Esophagus muscularis mucosa (tissue), 4 donors: ENCODE measurements at places on chromosomes 16 and 17. TPM values are rescaled to one million over a fixed set of nuclear protein-coding genes. Genes with fewer than 3 reads are reported as not detected.

GAS7 gene
- 84.3 TPM for total RNA-seq

MT4 gene
- not detected for total RNA-seq

DNA sequence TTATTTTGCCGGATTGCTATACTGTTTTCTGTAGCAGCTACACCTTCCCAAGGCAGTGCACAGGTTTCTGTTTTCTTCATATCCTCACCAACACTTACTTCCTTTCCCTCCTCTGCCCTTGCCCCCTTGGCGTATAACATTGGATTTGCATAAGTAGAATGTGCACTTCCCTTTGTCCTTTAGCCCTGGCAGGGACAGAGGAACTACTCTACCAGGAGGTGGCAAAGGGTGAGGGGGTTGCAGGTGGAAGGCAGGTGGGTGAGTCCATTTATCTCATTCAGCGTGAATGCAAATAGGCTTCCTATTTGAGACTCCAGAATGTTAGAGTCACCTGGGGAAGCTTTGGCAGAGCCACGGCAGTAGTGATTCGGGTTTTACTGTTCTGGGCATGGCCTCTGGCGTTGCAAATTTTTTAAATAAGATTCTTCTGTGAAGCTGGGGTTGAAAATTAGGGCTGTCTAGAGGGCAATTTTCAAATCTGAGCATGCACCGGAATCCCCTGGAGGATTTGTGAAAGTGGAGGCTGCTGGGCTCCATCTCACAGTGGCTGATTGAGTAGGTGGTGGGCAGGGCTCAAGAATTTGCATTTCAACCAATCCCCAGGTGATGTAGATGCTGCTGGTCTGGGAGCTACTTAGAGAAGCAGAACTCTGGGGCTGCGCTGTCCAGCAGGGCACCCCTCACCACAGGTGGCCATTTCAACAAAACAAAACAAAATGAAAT lies 84.7 kb downstream of the PLCG2 start:
- H3K4me3 ChIP-seq: no peak overlapping the region
- peaks cover 9% of the 10 kb centered on the region for H3K4me1 ChIP-seq
- no peak for DNase-seq
- H3K27ac ChIP-seq: no peak overlapping the region

DNA sequence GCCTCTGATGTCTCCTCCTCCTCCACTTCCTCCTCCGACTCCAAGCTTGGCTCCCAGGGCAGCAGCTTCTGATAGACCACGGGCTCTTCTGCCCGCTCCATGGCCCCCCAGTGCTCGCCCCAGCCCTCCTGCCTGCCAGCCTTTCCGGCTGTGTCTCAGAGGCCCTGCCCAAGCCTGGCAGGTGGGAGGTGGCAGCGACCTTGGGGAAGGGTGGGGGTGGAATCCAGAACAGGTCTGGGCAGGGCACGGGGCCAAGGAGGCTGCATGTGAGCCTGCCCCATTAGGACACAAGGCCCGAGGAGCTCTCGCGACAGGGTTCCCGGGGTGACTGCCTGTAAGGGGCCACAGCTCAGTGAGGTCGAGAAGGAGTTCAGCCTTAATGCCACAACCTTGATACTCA lies at the start of gene GGT6:
Gene GGT6 (minus strand): TSS at position 157 of the 400 bp plus-strand sequence. CDS start 56 bp downstream, at position 101.
- no peak within 1 kb of the TSS for H3K4me3 ChIP-seq
- no peaks in the 10 kb centered on the region for H3K27me3 ChIP-seq
- peaks cover 17% of the 10 kb centered on the region for H3K4me1 ChIP-seq

DNA sequence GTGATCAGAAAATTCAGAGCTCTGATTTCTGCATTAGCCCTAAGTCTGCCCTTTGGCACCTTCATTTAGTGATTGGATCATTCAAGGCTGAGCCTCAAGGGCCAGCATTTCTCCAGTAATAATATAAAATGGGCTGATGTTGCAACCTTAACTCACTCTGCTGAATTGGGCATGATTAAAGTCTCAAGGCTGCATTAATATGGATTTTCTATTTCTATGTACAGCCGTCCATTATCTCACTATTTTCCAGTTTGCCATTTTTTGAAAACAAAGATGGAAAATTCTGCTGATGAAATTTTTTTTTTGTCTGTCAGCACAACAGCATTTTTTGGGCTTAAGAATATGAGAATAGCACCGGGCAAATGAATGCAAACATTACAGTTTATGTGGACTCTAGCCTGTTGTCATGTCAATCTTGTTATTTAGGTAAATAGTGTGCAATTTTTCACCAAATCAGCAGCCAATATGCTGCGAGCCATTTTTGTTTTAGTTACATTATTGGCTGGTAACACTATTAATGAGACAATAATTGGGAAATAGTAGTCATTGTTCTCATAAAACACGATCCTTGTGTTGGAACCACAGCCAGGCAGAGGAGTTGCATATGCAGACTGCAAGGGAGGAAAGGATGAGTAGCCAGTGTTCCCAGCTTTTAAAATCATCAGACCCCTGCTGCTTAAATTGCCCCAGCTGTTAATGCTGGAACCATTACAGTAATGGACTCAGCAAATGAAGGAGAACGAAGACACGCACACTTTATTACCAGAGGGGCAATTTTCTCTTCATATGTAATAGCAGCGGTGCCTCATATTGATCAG lies 10.5 kb downstream of the FTO start:
- no peak overlapping the region for H3K27ac ChIP-seq
- no peak for DNase-seq
- H3K36me3 ChIP-seq: no peaks in the 10 kb centered on the region
- H3K27me3 ChIP-seq: no peaks in the 10 kb centered on the region
- H3K4me3 ChIP-seq: no peak overlapping the region
- peaks cover 66% of the 10 kb centered on the region for H3K4me1 ChIP-seq

DNA sequence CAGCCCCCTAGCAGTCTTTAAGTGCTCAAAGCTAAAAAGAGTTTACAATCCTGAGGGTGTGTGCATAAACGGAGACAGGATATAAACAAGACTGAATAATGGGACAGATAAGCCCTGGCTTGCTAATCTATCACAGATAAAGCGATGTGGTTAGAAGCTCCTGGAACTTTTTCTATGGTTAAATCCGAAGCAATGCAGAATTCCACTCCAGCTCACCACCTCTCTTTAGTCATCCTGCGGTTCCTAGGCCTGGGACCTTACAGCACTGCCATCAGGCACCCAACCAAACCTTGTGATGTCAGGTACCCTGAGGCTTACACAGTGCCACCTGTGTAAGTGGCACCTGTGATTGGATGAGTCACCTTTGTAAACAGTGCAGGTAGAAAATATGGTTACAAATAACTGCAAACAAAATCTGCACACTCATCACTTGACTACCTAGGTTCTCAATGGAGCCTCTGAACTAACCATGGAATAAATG lies 31.5 kb upstream of the B4GALNT2 start:
- H3K27me3 ChIP-seq: no peaks in the 10 kb centered on the region
- H3K4me1 ChIP-seq: no peaks in the 10 kb centered on the region
- no peak for DNase-seq

DNA sequence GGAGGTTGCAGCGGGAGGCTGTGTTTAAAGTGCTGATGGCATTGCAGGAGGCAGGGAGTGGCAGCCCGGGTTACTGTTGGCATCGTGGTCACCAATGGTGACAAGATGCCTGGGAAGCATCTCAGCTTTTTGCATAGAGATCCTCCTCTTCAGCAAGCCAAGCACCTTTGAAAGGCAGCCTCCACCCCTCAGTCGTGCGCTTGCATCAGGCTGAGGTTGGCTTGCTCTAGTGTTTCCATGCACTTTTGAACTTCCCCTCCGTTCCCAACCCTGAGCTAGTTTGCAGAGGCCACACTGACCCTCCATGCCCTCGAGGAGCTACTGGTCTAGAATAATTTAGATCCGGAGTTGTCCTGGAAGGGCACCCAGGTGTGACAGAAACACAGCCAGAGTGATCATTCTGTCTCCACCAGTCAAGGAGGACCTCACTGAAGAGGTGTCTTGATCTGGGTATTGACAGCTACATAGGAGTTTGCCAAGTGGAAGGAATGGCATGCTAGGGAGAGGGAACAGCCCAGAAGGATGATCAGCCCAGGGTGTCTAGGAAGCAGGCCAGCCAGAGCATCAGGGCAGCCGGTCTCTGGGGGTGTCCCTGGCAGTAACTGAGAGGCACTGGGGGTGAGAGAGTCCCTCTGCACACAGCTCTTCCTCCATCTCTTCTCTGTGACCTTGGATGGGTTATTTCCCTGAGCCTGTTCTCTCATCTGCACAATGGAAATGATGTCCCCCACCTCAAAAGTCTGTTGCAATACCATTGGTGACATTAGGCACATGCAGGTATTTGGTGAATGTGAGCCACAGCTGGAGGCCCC lies 7.7 kb downstream of the BEAN1 start:
- no peaks in the 10 kb centered on the region for H3K36me3 ChIP-seq
- no peak overlapping the region for H3K27ac ChIP-seq
- H3K27me3 ChIP-seq: no peaks in the 10 kb centered on the region

GRCh38 chr16:5506021-5506420 lies 408.4 kb upstream of the EEF2KMT start:
- H3K27me3 ChIP-seq: peaks cover 52% of the 10 kb centered on the region
- H3K27ac ChIP-seq: no peak overlapping the region
- DNase-seq: no peak
- no peaks in the 10 kb centered on the region for H3K36me3 ChIP-seq

- no peaks in the 10 kb centered on the region for H3K27me3 ChIP-seq
- H3K27ac ChIP-seq: no peak overlapping the region
- H3K4me3 ChIP-seq: no peak overlapping the region
- no peaks in the 10 kb centered on the region for H3K36me3 ChIP-seq
- peaks cover 96% of the 10 kb centered on the region for H3K4me1 ChIP-seq
Observed at GRCh38 chr16:85210423-85211169, 98.3 kb upstream of the CIBAR2 start.

DNA sequence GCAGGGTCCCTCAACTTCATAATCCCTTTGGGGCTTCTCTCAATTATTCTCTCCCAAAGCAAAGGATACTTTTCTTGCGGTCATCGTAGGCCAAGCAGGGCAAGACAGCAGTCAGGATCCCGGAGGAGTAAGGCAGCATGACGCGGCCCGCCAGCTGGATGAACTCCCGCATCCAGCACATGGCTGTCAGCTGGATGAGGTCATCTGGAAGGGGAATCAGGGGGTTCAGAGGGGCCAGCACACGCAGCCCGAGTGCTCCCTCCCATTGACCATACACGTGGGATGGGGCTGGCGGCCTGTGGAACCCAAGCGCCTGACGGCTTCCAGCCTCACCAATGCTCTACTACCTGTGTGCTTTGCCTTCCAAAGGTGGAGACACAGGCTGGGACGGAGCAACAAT lies 19.2 kb downstream of the VAC14 start:
- no peak overlapping the region for H3K4me3 ChIP-seq
- H3K4me1 ChIP-seq: peaks cover 14% of the 10 kb centered on the region
- no peak overlapping the region for H3K27ac ChIP-seq

GRCh38 chr17:48478224-48479013 lies 48.4 kb upstream of the SKAP1 start:
- H3K4me1 ChIP-seq: no peaks in the 10 kb centered on the region
- no peak overlapping the region for H3K27ac ChIP-seq
- no peaks in the 10 kb centered on the region for H3K36me3 ChIP-seq
- H3K27me3 ChIP-seq: no peaks in the 10 kb centered on the region
- H3K4me3 ChIP-seq: no peak overlapping the region
